ENCODE measurements at places on chromosomes 6 and 20.

- no peak for DNase-seq
These were observed 55.6 kb downstream of the FRK start for GRCh38 chr6:116004841-116005815.

GRCh38 chr6:160387916-160388643, 39.9 kb downstream of the SLC22A3 start:
- no peak for DNase-seq

- DNase-seq, result no peak
These were observed 472.0 kb downstream of the CD109 start for GRCh38 chr6:74167976-74168375.

GRCh38 chr20:57940868-57941522, 231.2 kb upstream of the PMEPA1 start:
- DNase-seq, result peak; percentile 71

DNA sequence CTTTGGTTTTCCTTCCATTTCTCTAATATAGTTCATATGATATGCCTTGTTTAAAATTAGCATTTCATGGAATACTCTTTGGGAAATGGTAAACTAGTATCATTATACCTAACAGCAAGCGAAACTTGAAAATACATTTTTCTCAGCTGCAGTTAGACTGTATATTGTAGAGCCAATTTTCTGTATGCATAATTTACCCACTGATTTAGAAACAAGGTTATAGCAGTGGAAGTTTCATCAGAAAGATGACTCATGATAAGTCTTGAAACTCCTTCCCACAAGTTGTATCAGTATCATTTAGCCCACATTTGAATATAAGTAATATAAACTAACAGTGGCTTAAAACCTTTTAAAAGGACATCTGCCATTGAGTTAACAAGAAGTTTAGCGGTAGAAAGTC, 164.8 kb upstream of the BMP5 start:
- no peak for DNase-seq

DNA sequence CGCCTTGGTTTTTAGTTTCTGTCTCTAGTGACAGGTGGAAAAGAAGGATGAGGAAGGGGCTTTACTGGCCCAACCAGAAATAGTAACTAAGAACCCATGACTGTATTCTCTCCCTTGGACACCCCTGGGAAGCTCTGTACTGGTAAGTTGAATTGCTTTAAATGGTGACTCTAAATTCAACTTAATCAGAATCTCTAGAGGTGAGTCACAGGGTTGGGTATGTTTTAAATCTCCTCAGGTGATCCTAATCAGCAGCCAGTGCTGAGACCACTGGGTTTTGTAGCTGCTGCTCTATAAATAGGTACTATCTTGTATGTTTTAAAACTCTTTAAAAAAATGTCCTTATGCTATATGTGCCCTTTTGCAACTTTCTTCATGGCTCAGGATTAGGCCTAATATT, 314.0 kb upstream of the ECI2 start:
- no peak for DNase-seq
